ENCODE measurements at places on chromosomes 7 and 10.
A peak's percentile ranks its signal among the peaks of the same experiment; 100 is the strongest.

GRCh38 chr7:157769526-157770215, 432.9 kb downstream of the DNAJB6 start:
- DNase-seq, result no peak

- DNase-seq, result no peak
These were observed 274.7 kb upstream of the HGF start for GRCh38 chr7:82044497-82045080.

DNA sequence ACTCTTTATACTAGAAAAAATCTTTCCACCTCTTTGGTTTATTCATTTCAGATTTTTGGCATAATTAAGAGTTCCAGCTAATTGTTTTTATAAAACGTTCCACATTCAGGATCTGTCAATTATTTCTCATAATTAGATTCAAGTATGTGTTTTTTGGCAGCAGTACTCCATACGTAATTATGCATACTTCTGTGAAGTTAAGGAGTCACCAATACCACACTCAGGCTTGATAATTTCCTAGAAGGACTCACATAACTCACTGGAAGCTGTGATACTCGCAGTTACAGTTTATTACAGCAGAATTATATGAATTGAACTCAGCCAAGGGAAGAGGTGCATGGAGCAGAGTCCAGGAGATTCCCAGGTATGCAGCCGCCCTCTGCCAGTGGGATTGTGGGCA, 290.5 kb upstream of the AKR1E2 start:
- no peak for DNase-seq

DNA sequence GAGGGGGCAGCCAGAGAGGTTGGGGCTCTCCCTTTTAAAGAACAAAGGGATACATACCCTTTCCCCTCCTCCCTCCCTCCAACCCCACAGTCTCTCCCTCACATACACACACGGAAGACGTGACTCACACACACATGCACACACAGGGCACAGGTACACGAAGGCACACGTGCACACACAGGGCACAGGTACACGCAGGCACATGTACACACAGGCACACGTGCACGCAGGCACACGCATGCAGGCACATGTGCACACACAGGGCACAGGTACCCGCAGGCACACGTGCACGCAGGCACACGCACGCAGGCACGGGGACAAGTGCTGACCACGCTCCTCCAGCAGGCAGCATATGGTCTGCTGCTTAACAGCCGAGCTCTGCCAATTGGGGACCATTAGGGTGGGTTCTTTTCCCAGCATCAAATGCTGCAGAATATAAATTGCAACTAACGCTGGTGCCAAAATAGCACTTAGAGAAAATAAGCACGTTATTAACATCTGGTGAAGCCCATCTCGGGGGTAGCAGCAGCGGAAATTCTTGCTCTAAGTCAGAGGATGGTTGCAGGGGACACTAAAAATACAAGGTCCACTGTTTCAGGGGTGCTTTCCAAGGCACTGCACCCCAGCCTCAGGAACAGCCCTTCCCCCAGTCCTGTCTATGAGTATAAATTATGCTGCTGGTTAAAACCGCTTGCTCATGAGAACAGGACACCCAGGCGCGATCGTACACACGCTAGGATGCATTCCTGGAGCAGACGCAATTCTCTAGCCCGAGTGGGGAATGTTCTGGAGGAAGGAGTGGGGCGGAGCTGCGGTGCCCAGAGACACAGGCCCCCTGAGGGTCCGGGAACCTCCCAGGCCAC, 55.2 kb upstream of the TNRC18 start:
- peak; percentile 46 for DNase-seq

DNA sequence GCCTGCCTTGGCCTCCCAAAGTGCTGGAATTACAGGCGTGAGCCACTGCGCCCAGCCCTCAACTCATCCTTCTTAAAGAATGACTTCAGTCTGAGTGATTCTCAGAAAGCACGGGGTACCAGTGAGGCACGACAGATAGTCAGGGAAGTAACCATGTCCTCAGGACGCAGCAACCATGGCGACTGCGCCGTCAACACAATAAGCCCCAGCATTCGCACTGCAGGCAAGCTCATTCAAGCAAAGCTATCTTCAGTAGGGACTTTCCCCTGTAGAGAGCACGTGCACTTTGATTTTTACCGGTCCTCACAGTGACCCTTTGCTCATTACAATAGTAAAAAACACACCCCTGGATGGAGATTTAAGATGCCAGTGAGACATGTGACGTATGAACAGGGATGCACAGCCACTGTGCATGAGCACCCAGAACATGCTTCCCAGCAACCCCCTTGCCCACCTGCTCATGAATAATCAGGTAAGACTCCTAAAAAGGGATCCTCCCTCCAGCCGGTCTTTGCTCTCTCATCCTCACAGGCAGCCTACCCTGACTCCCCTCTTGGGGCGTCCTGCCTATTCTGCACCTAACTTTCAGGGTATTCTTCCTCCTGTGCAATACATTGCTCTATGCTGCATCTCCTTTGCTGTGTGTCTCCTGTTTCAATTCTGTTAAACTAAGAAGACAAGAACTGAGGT, 9.1 kb downstream of the WDR86 start:
- no peak for DNase-seq

GRCh38 chr7:8018961-8019360, 50.4 kb downstream of the GLCCI1 start:
- DNase-seq, result no peak

- DNase-seq, result no peak
These were observed 13.2 kb upstream of the PRKCQ start for GRCh38 chr10:6593241-6593671.

GRCh38 chr10:124678557-124679240, 65.5 kb downstream of the FAM53B start:
- no peak for DNase-seq

DNA sequence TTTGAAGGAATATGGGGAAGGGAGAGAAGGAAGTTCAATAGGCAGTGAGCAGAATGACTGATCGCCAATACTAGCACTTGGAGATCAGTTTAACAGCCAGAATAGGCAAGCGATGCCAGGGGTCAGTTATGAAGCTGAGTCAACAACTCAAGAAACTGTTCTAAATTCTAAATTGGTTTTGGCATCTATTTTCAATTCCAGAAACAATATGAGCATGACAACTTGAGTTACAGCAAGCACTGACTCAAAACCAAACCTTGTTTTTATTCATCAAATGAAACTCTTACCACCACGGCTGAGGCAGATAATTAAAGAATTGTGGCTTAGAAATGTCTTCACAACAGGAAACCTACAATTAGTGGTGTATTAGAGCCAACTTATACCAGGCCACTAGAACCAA, 180.5 kb upstream of the ASAH2 start:
- DNase-seq, result no peak

DNA sequence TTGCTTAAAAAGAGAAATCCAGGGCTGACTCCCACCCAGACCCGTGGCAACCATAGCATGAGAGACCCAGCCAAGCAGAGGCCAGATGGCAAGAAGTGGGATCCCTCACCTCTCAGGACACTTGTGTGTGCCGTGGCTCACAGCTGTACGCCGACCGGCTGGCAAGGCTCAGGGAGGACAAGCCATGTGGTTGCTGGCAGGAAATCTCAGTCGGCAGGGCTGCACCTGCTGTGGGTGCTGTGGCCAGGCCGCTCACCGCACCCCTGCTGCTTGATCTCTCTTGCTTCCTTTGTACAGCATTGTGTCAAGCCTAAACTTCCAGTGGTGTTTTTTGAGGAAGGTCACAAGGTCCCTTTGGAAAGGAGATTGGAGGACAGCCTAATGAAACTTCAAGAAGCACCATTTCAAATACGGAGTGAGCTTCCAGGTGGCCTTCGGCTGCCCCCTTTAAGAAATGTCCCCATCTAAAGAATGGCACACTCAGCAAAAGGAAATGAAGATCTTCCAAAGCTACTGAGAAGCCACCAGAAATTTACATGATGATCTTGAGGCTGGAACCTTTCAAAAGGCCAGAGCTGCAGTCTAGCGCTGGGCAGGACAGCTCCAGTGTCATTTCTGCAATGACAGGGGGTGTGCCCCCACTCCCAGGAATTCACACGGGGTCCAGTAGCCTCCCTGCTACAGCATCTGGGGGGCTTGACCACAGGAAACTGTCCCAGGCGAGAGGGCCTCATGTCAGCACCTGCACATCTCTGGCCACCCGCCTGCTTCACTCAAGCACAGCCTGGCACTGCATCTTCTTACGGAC, 409.0 kb upstream of the MGMT start:
- DNase-seq, result no peak

- no peak for DNase-seq
These were observed 260.1 kb downstream of the CREB5 start for GRCh38 chr7:28672397-28672797.

- peak; percentile 24 for DNase-seq
These were observed 47.4 kb downstream of the PPP1R17 start for GRCh38 chr7:31734456-31734855.

GRCh38 chr7:32390210-32390609, 100.0 kb downstream of the LSM5 start:
- no peak for DNase-seq

DNA sequence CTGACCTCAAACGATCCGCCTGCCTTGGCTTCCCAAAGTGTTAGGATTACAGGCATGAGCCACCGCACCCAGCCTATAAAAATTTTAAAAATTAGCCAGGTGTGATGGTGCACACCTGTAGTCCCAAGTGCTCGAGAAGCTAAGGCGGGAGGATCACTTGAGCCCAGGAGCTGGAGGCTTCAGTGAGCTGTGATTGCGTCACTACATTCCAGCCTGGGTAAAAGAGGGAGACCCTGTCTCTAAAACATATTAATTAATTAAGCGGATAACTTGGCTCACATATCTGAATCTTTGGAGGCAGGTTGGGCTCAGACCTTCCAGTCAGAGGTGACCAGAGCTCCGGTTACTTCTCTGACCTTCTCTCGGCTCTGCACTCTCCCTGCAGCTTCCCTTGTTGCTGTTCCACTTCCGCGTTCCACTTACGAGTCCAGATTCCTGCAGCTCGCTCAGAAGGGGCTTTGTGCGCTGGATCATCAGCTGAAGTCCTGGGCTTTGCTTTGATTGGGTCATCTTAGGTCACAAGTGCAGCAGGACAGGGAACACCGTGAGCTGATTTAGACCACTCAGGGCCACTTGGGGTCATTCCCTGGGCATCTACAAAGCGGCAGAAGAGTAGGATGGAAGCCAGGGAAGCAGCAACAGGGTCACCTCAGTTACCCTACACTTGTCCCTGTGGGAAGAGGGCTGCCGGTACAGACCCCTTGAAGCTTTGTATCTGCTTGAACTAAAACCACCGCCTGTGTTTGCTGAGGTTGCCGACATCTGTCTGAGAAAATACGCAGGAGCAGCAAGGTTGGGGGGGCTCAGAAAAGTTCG, 2.0 kb upstream of the ARPC1B start:
- no peak for DNase-seq

- DNase-seq, result no peak
These were observed 716 bp downstream of the SMARCD3 start for GRCh38 chr7:151247611-151248345.

- no peak for DNase-seq
These were observed 25.7 kb upstream of the GRB10 start for GRCh38 chr7:50808282-50808888.

DNA sequence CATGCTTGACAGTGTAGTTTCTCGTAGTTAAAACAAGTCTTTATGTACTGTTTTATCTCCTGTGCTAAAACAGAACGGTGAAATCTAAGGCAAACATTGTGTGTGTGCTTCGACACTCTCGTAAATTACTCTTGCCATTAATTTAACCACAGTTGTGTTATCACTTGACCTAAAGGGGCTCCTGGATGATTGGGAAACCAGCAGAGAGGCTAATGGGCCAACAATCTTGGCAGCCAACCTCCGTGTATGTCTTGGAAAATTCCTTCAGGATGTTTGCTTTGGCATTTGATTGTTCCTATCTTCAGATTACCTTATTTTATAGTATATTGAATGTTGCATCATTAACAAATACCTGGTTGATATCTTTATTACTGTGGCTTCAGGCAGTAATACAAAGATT, 409.5 kb downstream of the SDK1 start:
- no peak for DNase-seq

GRCh38 chr7:10934292-10934691, 39.4 kb upstream of the PHF14 start:
- peak; percentile 25 for DNase-seq

- DNase-seq, result no peak
These were observed 2.6 kb upstream of the GPER1 start for GRCh38 chr7:1085266-1085665.

- no peak for DNase-seq
These were observed 82.1 kb upstream of the HPS1 start for GRCh38 chr10:98528805-98529183.
